ENCODE measurements at places on chromosomes 1 and 21.

GRCh38 chr1:54989473-54989872 lies 9.0 kb downstream of the TMEM61 start:
- no peak for DNase-seq

DNA sequence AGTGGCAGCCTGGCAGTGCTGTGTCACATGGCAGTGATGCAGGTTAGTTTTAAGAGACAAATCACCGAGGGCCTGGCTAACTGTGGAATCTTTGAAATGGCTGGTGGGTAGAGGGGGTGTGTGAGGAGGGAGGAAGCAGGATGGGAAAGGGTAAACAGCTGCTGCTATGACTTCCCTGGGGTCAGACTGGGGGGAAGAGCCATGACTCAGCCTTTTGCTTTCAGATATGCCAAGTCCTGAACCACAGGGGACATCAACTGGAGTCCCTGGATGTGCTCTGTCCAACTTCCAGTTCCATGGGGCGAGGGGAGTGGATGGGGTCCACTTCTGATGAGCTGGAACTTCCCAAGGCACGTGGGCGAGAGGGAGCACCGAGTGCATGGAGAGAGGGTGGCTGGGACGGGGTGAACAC lies 121.1 kb upstream of the ADAR start:
- peak; percentile 60 for DNase-seq

- no peak for DNase-seq
Measured at GRCh38 chr1:165265196-165265838, 91.2 kb downstream of the LMX1A start.

- DNase-seq: no peak
Measured at GRCh38 chr1:221605569-221605968, 136.3 kb downstream of the DUSP10 start.

GRCh38 chr1:156822680-156823079 lies 6.0 kb upstream of the SH2D2A start:
- no peak for DNase-seq

GRCh38 chr1:94620345-94621031 lies 78.9 kb upstream of the F3 start:
- DNase-seq: no peak

Data from astrocyte (in vitro differentiated cells and primary cell).